Suppressor macrophage treated with lipopolysaccharide for 4 hours (primary cell): ENCODE measurements at places on chromosomes 4 and X.

GRCh38 chrX:41716767-41717473 lies 7.1 kb upstream of the GPR82 start:
- no peak for DNase-seq

GRCh38 chr4:166198041-166198440 lies 325.0 kb downstream of the TLL1 start:
- no peak for DNase-seq

GRCh38 chr4:97656044-97656720 lies 487.1 kb downstream of the STPG2 start:
- DNase-seq = no peak

- DNase-seq = no peak
These were observed 139.7 kb downstream of the MAPK10 start for GRCh38 chr4:86220121-86220520.

GRCh38 chrX:19179389-19179788 lies 57.1 kb upstream of the ADGRG2 start:
- no peak for DNase-seq

DNA sequence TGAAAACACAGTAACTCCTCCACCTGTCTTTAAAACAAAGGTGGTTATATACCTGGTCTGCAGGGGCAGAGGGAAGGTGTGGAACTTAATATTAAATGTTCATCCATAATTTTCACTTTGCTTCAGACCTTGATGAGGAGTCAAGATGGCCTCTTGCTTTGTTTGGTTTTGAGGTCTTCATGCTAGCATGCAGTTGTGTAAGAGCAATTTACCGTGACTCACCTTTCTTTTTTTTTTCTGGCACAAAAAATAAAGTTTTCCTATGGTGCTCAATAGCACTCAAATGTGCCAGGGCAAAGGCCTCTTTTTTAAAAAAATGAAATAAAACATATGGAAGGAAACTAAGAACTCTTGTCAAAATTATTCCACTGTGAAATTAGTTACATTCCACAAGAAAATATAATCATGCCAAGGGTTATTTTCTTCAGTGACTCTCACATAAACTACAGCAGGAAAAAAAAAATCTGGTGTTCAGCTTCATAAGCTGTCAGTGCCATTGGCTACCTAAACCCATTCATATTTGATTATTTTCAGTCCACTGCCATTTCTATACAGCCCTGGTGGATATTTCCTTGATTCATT lies 128.2 kb downstream of the SLC7A11 start:
- no peak for DNase-seq

DNA sequence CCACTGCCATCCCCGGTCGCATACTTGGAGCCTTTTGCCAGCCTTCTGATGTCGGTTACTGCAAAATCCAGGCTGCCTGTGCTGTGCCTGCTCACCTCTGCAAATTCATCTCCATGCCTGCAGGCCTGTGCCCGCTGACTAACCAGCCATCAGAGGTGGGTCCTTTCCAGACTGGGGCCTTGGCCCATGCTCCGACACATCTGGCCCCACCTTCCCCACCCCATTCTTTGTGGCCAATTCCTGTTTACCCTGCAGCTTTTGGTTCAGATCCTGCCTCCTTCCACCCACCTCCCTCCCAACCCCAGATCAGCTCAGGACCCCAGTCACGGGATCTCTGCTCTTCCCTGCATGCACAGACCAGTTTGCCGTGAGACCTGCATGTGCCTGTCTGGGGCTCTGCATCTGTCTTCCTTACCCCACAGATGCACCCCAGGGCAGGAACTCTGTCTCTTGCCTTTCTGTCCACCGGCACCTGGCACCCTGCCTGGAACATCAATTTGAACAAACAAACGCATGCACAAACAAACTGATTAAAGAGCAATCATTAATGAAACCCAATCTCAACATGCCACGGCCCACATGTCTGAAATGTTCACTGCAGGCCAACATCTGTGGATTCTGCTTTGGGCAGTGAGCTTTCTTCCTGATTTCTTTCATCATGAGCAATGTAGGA lies 112.8 kb upstream of the PSAPL1 start:
- DNase-seq = no peak

GRCh38 chr4:21811565-21811964 lies 137.0 kb downstream of the KCNIP4 start:
- DNase-seq = no peak

DNA sequence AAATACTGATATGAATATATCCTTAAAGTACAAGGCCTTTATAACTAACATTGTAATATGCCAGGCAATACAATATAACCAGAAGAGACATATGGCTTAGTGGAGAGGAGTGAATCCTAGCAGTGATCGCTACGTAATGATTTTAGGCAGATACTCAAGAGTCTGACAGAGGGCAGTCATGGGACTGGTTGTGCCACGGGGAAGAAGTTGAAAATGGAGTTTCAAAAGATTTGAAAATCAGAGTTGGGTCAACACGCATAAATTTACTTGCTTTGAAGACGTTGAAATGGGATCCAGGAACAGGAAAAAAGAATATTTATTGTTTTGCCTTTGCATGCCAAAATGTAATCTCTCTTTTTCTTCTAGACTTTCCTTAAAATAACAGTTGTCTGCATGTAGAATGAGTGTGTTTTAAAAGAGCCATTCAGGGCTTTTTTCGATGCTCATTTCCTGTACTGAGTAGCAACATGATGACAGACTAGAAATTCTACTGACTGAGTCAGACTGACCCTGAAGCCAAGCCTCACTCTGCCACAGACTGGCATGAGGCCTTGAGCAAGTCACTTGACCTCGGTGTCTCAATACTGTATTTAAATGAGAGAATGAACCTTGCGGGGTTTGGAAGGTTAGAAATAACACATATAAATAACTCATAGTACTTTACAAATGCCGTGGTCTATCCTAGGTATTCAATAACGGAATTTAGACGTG lies 8.1 kb upstream of the SMS start:
- DNase-seq = peak; percentile 87

DNA sequence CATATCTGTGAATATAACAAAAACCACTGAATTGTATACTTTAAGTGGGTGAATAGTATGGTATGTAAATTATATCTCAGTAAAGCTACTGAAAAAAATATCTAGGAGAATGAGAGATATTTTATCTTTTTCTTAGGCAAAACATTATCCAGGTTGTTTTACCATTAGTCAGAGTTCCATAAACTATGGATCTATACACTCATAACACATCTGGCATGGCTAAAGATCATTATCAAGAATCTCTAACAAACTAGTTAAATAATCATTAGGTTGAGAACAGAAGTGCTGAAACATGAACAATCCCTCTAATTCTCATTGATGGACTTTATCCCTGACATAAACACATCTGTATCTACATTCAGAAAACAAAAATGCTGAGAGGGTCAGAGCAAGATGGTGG lies 15.6 kb downstream of the MED14 start:
- DNase-seq = no peak

GRCh38 chr4:7514789-7515188 lies 80.1 kb upstream of the PSAPL1 start:
- no peak for DNase-seq

DNA sequence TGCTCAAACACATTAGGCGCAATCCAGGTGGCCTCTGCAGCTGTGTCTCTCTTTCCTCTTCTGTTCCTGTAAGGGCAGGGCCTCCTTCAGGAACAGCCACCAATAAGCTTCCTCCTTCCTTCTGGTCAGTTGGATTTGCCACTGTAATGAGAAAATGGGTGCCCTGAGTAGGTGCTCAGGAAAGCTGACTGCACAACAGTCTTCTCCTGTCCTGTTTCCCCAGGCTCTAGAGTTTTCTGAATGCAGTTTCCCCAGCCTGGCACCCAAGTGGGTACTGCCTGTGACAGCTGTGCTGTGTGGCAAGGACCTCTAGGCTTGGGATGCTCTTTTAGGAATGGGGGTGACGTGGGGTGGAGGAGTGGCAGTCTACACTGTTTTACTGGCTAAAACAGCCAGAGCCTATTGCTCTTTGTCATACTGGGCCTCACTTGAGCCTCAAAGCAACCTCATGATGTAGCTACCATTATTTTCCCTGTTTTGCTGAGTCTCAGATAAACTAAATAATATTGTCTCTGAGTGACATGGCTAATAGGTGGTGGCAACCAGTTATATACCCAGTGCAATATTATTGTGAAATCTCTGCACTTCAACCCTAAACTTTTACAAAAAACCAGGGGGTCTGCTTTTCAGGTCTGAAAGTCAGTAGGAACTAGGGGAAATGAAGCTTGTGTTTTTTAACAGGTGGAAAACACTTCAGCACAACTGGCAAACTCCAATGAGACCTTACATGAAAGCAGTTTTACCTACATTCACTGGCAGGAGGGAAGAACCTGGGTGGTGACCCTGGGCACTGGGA lies 1.2 kb downstream of the CXCL2 start:
- DNase-seq = peak; percentile 42

- no peak for DNase-seq
These were observed 83.0 kb downstream of the MAB21L2 start for GRCh38 chr4:150664935-150665334.

GRCh38 chr4:77954690-77955089 lies 92.1 kb downstream of the MRPL1 start:
- DNase-seq = no peak

DNA sequence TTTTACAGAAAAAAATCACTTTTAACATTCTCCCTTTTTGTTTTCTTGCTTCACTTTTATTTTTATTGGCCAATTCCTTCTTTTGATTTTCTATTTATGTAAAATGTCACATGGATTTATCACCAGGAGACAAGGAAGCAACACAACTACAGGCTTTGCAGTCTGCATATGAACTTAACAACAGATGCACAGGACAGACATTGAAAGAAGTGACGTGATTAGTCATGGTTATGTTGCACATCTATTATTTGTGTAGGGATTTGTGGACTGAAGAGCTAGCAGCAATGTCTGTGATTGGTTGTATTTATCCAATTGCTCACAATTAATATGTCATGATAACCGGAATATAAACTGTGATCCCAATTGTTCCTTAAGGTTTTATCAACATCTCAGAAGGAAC lies 147.8 kb upstream of the KLF3 start:
- no peak for DNase-seq

DNA sequence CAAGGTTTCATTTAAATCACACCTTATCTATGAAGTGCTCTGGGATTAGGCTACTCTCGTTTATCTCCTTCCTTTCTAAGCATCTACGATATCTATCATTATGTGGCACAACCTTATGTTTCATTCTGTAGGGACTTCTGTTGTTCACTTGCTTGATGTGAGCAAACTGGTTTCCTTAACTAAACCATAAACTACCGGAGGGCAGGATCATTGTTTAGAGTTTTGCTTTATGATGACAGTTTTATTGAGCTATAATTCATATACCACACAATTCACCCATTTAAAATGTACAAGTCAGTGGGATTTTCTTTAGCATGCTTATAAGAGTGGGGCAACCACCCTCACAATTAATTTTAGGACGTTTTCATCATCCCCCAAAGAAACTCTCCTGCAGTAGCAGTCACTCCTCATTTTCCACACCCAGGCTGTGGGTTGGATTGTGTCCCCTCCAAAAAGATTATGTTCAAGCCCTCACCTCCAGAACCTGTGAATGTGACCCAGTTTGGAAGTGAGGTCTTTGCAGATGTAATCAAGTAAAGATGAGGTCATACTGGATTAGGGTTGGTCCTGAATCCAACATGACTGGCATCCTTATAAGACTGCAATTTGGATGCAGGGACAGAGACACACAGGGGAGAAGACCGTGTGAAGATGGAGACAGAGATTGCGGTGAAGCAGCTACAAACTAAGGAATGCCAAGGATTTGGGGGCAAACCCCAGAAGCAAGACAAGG lies 42.1 kb upstream of the SH3RF1 start:
- no peak for DNase-seq

GRCh38 chr4:8396762-8397406 lies 43.6 kb downstream of the ACOX3 start:
- DNase-seq = no peak

DNA sequence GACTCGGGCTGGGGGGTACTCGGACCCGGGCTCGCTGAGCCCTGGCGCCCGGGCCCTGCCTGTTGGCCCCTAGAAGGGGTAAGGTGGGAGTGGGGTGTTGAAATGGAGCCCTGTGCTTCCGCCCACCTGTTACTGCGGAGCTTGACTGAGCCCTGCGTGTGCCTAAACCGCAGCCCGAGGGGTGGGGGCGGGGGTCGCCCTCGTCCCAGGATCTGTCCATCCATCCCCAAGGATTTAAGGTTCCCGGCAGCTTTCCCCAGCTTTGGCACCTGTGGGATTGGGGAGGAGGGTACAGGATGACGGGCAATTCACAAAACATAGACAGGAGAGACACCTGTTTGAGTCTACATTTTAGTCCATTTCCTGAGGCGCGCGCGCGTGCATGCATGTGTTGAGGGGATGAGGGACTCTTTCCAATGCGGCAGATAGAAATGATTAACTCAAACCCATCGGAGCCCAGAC lies 779 bp downstream of the GABRQ start:
- DNase-seq = no peak

DNA sequence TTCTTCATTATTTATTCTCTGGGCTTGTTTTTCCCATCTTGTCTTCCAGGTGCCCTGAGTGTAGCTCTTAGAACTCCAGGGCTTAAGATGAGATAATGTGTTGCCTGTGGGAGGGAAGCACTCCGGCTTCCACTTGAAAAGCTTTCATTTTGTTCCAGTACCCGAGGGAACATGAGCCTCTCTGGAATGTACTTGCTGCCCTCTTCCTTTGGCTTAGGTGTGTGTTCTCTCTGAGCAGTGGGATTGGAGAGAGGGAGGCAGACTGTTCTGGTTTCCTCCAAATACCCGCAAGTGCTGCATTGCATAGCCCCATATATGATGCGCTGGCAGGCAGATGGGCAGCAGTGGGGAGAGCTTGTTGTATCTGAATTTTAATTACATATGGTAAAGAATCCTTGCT lies 861 bp upstream of the DTHD1 start:
- no peak for DNase-seq

DNA sequence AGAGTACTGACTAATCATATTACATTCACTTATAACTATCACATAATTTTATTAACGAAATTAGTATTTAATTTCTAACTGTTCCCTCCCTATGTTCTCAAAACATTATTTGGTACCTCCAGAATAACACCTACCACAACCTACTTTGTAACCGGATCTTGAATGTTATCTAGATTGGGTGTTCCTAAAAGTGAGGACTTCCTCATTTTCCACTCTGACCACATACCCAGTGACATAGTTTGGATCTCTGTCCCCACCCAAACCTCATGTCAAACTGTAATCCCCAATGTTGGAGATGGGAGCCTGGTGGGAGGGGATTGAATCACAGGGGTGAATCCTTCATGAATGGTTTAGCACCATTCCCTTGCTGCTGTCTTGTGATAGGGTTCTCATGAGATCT lies 21.8 kb downstream of the NR3C2 start:
- DNase-seq = peak; percentile 2
